ENCODE measurements at places on chromosomes 4 and X.

- DNase-seq = peak; percentile 34
These were observed 41.9 kb downstream of the TNIP2 start for GRCh38 chr4:2714061-2714770.

DNA sequence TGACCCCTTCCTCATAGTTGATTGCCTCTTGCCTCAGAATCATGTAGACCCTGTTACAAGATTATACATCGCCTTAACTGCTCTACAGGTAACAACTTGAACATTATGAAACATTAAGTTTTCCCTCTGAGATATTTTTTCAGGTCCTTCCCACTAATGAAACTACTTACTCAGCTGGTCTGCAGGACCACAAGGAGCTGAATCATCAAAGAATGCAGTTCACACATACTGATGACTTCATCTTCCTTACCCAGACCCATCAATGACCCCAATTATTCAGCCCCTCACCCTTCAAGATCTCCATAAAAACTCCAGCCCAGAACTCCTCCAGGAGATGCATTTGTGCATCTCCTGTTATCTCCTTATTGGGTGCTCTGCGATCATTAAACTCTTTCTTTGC is 720.9 kb downstream of the RAPGEF2 start:
- no peak for DNase-seq

GRCh38 chr4:165553221-165553810 is 174.5 kb downstream of the CPE start:
- DNase-seq = no peak

DNA sequence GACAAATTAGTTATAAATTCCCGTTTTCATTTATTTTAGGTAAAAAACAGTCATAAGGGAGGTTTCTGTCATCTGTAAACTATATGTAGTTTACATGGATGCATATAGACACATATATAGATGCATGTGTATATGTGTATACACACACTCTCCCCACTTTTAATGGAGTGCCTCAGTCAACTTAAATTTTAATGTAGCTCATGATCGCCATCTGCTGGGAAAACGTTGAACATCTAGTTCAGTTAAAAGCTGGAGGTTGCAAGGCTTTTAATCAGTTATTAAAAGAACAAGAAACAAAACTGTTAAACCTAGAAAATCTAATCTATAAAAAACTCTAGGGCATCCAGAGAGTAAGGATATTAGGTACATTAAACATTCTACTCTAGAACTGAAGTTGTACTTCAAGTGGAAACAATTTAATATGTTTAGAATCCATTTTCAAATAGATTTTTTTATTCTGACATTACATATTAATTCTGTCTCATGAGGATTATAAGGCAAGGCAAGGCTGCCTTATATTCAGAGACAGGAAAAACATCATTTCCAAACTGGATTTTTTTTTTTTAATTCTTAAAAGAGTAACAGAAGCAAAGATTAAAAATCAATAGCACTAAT is 122.6 kb downstream of the SHISA3 start:
- DNase-seq = peak; percentile 64

GRCh38 chr4:120921456-120922380 is 808 bp downstream of the PRDM5 start:
- peak; percentile 56 for DNase-seq

Data from activated CD4-positive, alpha-beta T cell treated with anti-CD3 and anti-CD28 coated beads, Interleukin-10, Interleukin-2, amounts not matched to agents 100 ng/mL and 50 ng/mL, durations not matched to agents 16 hours and 8 hours (primary cell).